ENCODE measurements at places on chromosomes 2 and 18. TPM values are rescaled to one million over a fixed set of nuclear protein-coding genes. Genes with fewer than 3 reads are reported as not detected.

GRCh38 chr18:62979176-62979575 lies 263.8 kb downstream of the PHLPP1 start:
- no peak for DNase-seq

EIPR1 gene
- 14.9 TPM for total RNA-seq

VAMP5 gene
- 8.0 TPM for total RNA-seq

GRCh38 chr18:56562479-56562878 lies 75.9 kb downstream of the TXNL1 start:
- DNase-seq, result no peak

SPATA3 gene
- total RNA-seq, result not detected

AKAIN1 gene
- not detected for total RNA-seq

DNA sequence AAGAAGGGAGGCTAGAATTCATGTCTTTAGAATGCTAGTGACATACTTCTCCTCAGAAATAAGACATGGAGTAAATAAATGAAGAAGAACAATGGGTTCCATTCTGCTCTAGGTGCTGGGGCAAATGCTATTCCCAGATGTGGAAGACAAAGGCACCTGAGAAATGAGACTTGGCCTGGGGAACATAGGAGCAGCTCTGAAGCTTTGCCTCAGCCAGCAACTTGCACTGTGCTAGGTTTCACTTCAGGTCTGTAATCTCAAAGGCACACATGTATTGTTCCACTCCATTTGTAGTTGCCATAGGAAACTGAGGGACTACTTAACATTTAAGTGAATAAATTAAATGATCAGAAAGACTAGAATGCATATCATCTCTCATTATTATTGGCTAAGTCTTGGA lies 538.9 kb upstream of the REG3G start:
- no peak for DNase-seq

DNA sequence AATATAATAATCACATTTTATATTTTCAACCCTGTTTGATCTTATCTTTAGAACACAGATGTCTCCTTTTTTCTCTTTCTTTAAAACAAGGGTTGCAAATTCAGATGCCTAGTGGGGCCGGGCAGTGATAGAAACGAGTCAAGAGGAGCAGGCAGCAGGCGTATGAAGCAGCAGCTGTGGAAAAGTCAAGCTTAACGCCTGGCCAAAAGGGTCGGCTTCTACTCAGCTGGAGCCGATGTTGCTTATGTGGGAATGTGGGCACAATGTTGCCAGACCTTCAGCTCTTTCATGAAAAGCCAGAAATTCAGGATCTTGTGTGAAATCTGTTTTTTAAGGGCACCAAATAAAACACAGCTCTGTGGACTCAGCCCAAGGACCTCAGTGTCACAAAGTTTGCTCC lies 642.7 kb downstream of the ARHGAP15 start:
- no peak for DNase-seq

- no peak for DNase-seq
These were observed 206.3 kb upstream of the SALL3 start for GRCh38 chr18:78773303-78773755.
